GM04503 (cell line): ENCODE measurements at places on chromosomes 4 and X.

- DNase-seq = no peak
Measured at GRCh38 chr4:98919996-98920395, 8.9 kb downstream of the EIF4E start.

GRCh38 chr4:150010525-150011126, 67.6 kb upstream of the DCLK2 start:
- no peak for DNase-seq

DNA sequence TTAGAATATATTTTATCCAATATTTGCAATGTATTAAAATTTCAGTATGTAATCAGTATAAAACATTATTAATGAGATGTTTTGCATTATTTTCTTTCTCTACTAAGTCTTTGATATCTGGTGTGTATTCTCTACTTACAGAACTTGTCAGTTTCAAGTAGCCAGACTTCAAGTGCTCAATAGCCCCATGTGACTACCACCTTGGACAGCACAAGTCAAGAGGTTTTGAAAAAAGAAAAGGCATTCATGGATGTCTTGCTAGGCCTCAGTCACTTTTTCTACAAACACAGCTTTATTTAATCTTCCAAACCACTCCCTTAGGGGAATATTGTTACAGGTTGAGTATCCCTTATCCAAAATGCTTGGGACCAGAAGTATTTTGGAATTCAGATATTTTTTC, 189.4 kb downstream of the QDPR start:
- DNase-seq = no peak

- no peak for DNase-seq
Measured at GRCh38 chr4:136763919-136764318, 768.4 kb downstream of the PCDH18 start.

DNA sequence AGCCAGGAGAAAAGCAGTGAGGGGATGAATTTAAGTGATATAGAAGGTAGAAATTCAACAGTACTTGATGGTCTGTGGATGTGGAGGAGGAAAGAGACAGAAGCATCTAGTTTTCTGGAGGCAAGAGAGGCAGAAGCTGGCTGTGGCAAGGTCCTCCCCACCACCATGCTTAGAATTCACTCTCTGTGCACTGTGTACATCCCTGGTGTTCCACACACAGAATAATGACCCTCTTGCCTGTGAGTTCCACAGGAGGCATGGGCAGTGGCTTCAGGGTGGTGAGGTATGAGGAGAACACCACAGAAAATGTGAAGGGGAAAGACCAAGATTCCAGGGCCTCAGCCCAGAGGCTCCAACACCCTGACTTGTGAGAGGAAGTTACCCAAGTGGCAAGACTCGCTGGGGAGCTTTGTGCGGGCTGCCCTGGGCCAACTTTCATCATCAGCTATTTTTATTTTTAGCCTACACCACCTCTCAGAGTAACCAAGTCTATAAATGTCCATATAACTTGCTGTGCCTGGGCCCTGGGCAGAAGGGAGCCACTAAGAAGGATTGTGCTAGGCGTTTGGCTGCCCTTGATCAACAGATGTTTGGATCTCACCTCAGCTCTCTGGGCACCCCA, 7.8 kb upstream of the INTS6L start:
- DNase-seq = no peak

DNA sequence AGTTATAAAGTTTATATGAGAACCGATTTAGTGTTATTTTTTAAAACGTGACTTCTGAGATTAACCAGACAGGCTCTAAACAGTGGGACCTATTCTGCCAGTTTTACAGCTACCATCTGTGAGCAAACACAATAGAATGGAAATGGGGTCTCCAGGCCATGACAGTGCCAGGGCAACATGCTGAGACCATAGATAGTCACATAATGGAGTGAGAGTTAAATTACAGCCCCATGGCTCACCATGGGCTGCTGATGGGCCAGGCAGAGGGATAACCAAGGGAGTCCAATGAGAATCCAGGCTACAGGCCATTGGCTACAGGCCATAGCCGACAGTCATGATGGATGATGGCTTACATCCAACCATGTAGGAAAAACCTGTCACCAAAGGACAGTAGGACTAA, 183.5 kb upstream of the NDP start:
- DNase-seq = no peak

DNA sequence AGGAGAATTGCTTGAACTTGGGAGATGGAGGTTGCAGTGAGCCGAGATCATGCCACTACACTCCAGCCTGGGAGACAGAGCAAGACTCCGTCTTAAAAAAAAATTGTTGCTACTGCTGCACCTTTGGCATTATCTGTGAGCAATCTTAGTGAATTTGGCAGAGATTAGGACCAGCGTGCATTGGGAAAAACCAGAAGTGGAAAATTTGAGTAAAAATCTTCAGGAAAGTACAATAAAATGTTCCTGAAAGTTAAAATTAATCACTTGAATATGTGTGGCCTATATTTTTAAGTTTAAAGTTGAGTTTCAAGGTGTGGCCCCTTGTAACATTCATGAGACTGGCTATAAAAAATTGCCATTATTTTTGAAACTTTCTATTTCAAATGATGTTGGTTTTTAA, 85.1 kb downstream of the SPRY1 start:
- DNase-seq = no peak

- peak; percentile 10 for DNase-seq
Measured at GRCh38 chr4:182280436-182281111, 37.4 kb downstream of the TENM3 start.

DNA sequence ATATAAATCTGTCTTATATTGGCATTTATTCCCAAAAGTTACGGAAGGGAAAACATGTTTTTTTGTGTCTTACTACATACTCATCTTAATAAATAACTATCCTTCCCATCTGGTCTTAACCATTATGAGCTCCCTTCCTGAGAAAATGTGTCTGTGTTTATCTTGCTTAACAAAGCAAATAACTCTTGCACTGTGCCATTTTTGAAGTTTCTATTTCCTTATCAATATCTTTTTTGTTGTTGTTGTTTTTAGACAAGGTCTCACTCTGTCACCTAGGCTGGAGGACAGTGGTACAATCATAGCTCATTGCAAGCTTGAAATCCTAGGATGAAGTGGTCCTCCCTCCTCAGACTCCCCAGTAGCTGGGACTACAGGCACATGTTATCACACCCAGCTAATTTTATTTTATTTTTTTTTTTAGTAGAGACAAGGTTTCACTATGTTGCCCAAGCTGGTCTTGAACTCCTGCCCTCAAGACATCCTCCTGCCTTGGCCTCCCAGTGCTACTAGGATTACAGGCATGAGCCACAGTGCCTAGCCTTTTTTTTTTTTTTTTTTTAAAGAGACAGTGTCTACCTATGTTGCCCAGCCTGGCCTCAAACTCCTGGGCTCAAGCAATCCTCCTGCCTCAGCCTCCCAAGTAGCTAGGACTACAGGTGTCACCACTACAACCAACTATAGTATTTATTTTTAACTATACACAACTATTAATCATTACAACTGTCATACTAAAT, 36.9 kb downstream of the CNOT6L start:
- DNase-seq = no peak

DNA sequence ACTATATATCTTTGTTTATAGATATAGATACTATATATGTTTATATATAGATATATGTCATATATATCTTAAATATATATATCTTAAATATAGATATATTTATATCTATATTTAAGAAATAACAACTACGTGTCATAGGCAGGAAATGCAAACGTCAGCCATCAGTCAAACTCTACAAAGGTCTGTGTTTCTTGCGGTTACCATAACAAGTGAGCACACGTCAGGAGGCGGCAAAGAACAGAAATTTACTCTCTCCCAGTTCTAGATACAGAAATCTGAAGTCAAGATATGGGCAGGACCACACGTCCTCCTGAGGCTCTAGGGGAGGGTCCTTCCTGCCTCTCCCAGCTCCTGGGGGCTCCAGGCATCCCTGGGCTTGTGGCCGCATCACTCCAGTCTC, 6.5 kb downstream of the PLCXD1 start:
- no peak for DNase-seq

DNA sequence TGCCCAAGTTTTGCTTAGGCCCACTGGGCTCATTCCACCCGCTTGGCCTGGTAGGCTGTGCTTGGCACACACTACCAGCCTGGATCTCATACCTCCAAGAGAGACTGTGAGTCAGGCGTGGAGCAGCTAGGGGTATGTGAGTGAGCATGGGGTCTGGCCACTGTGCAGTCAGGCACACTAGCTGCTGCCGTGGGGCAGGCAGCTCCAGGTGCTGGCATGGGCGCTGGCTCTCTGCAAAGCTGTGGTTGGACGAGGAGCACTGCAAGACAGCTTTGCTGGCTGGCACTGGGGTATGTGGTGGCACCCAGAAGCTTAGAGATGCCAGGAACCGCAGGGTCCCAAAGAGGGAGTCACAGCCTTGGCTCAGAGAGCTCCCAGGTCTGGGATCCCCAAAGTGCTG, 377.8 kb downstream of the KCTD8 start:
- no peak for DNase-seq

GRCh38 chr4:66929748-66930147, 615.6 kb downstream of the CENPC start:
- DNase-seq = no peak

GRCh38 chrX:41677183-41678060, 11.4 kb upstream of the GPR34 start:
- DNase-seq = no peak

GRCh38 chr4:96003951-96004740, 164.3 kb downstream of the PDHA2 start:
- DNase-seq = no peak

- DNase-seq = no peak
Measured at GRCh38 chr4:143700416-143701352, at the start of gene FREM3. TSS of gene FREM3 (minus strand) at chr4:143700675. CDS start at chr4:143700675, 0 bp downstream.

DNA sequence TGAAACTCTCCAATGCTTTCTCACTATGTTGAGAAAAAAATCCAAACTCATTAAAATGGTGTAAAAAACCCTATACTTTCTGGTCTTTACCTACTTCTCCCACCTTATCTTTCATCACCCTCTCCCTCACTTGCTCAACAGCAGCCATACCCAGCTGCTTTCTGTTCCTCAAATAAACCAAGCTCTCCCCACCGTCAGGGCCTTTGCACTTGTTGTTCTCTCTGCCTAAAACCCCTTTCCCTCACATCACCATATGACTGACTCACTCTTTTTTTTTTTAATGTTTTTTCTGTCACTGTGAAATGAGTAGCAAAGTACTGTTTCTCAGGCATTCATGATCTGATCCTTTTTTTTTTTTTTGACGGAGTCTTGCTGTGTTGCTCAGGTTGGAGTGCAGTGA, 122.3 kb upstream of the TMEM164 start:
- no peak for DNase-seq

GRCh38 chr4:789571-790465, 36.1 kb downstream of the CPLX1 start:
- no peak for DNase-seq

GRCh38 chr4:167943872-167944505, 148.3 kb upstream of the ANXA10 start:
- no peak for DNase-seq

GRCh38 chr4:84024405-84024804, 474.7 kb downstream of the NKX6-1 start:
- no peak for DNase-seq

DNA sequence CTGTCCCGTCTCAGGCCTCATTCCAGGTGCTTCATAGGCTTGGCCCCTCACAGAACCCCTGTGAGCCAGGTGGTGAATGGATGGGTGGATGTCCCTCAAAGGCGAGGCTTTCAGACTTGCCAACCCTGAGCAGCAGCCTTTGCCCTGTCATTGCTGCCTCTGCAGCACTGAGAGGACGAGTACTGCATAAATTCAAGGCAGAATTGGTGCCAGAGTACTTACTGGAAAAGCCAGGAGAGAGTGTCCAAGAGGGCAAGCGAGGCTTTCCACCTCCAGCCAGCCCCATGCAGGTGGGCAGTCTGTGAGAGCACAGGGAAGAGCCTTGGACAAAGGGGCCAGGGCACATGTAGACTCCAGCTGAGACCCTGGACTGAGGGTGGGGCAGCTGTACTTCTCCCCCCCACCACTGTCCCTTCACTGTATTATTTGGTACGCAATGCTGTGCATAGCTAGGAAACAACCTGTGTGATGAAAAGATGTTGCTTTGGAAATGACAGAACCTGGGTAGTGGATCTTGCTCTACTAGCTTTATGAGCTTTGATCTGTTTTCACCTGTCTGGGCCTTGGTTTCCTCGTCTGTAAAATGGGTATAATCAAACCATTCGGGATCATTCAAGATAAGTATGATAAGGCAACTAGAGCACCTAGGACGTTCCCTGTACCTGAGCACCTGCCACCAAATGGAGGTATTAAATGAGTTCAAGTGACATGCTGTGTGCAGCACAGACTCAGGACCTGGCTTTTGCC, 224.9 kb upstream of the PSAPL1 start:
- DNase-seq = no peak

- DNase-seq = no peak
Measured at GRCh38 chr4:23368081-23368697, 521.7 kb downstream of the PPARGC1A start.

- DNase-seq = no peak
Measured at GRCh38 chr4:36183232-36183631, 61.1 kb downstream of the ARAP2 start.
